AG08396 (cell line): ENCODE measurements at places on chromosomes 7 and 10.

- DNase-seq, result no peak
Observed at GRCh38 chr10:103077491-103078308, 115.4 kb downstream of the NT5C2 start.

DNA sequence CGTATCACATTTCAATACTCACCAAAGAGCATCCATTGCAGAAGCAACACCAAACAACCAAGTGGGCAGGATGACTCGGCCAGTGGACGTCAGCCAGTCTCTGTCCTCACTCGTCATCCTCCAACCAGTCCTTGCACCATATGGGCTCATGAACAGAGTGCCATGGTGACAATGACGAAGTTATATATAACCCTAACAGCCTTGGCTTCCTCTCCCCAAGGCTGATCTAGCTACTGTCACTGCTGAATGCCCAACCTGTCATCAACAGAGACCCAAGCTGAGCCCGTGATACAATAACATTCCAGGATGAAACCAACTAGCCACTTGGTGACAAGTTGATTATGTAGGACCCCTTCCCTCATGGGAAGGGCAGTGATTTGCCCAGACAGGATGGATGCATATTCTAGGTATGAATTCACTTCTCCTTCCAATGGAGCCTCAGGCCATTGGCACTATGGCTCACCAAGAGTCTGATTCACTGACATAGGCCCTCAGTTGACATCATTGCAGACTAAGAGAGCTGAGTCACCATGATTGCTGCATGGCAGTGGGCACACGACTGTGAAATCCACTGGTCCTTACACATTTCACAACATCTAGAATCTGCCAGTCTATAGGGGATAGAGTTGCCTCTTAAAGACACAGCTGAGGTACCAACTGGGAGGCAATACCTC, 26.3 kb upstream of the PPIF start:
- peak; percentile 78 for DNase-seq

GRCh38 chr7:103889451-103889850, 100.0 kb downstream of the RELN start:
- DNase-seq, result no peak

GRCh38 chr7:136868496-136869000, at the start of gene CHRM2:
TSS of gene CHRM2 (plus strand) at chr7:136868652. CDS start at chr7:137014866, 146,214 bp downstream.
- DNase-seq, result peak; percentile 65

DNA sequence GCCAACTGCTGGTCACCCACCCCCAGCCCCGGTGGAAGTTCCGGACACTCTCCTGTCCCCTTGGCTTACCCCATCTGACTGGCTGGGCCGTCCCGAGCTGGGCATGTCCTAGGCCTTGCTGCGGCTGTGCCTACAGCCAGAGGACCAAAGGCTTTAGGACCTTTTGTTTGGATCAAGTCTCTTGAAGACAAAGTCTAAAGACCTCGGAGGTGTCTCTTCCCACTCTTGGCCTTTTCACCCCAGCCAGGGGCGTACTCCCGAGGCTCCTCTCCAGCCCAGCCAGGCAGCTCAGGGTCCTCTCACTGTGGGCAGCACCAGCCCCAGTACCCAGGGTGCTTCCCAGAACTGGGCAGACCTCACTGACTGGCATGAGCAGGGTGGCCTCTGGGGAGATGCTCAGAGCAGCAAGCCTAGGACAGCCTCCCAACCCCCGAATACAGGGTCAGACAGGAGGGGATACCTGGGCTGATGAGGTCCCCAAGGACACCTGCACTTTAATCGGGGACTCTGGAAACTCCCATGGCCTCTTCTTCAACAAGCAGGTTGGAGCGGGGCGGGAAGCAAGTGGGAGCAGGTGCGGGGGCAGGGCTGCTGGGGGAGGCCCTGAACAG, 2.7 kb upstream of the PWWP2B start:
- no peak for DNase-seq

GRCh38 chr7:37508118-37508517, 59.5 kb upstream of the ELMO1 start:
- DNase-seq, result no peak

GRCh38 chr7:155969192-155969929, 157.1 kb upstream of the SHH start:
- no peak for DNase-seq

- no peak for DNase-seq
Observed at GRCh38 chr10:128662520-128662919, 536.3 kb upstream of the MKI67 start.

- DNase-seq, result no peak
Observed at GRCh38 chr10:100736144-100736808, 9.1 kb upstream of the PAX2 start.
